ENCODE measurements at places on chromosomes 7 and 10.
A peak's percentile ranks its signal among the peaks of the same experiment; 100 is the strongest.

GRCh38 chr10:50431133-50431532, 179.8 kb upstream of the ASAH2 start:
- DNase-seq, result no peak

- DNase-seq, result no peak
These were observed 683 bp downstream of the CHAT start for GRCh38 chr10:49614242-49615198.

DNA sequence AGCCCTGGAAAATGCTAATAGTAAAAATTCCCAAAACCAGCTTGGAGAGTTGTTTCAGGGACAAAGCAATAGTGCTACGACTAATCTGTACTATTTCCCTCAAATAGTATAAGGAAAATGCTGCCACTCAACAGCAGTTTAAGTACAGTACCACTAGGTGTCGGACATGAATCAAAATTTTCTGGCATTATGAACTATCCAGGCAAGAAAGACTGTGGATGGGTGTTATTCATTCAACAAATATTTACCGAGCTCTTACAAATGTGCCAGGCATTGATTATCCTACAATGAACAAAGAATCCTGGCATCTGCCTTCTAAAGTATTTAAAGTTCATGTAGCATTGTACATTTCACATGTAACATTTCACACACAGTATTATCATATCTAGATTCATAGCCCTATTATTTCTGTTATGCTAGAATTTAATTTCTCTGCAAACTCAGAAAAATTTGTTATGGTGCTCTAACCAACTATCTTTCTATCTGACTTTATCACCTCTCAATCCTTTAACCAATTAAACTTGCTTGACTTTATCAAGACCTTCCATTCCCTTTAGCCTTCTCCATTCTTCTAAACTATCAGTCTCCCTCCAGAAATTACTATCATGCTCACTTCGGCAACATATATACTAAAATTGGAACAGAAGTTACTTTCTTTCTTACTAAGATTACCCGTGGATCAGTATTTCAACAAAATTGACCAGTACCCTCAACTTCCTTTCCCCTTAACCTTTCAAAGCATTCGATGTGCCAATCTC, 80.6 kb downstream of the ARHGAP21 start:
- peak; percentile 76 for DNase-seq

GRCh38 chr7:104973227-104973626, 40.8 kb upstream of the KMT2E start:
- DNase-seq, result no peak

GRCh38 chr10:103645141-103646054, 151.9 kb downstream of the NEURL1 start:
- peak; percentile 86 for DNase-seq

DNA sequence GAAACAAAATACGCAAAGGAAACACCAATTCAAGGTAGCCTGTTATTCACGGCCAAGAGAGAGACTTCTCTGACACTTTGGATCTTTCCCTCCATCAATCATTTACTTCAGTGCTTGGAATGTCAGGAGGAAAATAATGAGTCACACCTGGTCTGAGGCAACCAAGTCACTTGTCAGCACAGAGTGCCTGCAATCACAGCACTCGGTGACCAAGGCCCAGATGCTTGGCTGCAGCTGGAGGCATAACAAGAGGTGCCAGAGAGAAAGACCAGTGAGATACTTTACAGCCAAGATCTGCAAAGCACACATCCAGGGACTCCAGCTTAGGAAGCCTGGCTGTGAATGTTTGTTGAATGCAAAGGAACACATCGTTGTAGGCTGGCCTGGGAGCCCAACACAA, 33.9 kb downstream of the ASB13 start:
- no peak for DNase-seq

DNA sequence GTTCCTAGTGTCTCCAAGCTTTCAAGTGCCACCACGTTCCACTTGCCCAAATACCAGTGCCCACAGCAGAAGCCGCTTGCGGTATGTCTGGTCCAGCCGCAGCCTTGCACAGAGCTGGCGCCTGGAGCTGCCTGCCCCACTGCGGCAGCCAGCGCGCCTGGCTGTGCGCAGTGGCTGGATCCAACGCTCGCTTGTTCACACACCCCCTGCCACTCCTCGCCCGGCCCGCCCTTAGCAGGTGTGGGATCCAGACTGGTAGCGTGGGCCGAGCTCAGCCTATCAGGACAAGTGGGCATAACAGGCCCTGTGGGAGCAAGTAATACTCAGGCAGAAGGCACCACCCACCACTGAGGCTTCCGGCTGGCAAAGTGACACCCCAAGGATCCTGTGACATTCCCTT, 294.4 kb downstream of the GRM8 start:
- DNase-seq, result no peak

- DNase-seq, result no peak
These were observed 58.6 kb downstream of the RALA start for GRCh38 chr7:39681887-39682441.

DNA sequence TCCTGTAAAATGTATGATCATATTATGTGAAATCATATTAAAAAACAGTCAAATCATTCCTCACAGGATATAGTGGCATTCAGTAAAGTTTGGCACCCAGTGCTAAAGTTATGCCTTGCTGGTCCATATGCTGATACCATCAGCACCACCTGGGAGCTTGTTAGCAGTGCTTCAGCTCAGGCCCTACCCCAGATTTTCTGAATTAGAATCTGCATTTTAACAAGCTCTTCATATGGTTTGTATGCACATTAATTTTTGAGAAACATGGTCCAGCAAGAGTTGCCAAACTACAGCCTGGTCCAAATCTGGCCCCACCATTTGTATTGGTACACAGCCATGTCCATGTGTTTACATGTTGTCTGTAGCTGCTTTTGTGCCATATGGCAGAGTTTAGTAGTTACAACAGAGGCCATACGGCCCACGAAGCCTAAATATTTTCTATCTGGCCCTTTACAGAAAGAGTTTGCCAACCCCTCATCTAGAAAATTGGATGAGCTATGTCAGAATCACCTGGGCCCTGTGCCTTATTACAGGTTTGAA, 30.1 kb downstream of the RAB18 start:
- DNase-seq, result no peak

GRCh38 chr7:137591421-137591837, 247.9 kb upstream of the PTN start:
- DNase-seq, result peak; percentile 32

- DNase-seq, result no peak
These were observed 493.9 kb downstream of the PLXNA4 start for GRCh38 chr7:132082394-132082793.

DNA sequence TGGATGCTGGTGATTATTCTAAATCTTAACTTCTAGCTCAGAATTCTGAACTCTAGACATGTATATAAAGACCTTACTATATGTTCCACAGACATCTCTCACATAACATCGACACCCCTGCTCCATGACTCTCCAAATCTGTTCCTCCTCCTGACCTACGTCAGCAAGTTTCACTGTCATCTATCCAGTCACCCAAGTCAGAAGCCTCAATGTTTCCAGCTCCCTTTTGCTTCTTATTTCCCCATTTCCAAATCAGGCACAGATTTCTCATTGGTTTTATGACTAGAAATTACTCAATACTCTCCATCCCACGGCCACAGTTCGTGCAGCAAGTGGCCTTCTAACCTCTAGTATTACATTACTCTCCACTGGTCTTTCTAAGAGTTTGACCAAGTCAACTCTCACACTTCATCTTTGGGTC, 28.5 kb downstream of the EPC1 start:
- no peak for DNase-seq

- DNase-seq, result no peak
These were observed 25.9 kb upstream of the TTYH3 start for GRCh38 chr7:2605608-2606538.

- peak; percentile 55 for DNase-seq
These were observed 79.6 kb downstream of the ARL5B start for GRCh38 chr10:18738835-18739234.

DNA sequence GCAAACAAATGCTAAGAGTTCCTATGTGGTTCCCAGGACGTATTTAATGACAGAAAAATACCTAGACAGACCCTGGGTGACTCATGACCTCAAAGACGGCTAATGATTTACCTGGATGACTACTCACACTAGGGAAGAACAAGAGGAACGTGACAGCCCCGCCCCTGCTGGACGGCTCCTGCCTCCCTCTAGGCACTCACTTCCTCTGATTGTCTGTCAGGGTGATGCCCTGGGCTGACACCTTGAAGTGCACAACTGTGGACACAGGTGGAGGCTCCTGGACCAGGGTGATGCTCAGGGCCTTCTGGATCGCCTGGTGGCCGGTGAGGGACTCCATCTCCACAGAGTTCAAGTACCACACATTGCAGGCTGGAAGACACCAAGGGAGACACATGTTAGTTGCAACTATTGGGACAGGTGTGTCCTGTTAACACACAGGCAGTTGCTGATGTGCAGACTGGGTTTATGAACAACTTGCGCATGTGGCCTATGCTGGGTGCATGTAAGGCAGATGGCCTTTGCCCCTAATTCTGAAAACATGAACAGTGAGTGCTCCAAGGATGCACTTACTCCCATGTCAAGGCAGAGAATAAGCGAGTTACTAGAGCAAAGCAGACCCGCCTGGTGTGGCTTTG, 298.3 kb downstream of the TNS3 start:
- no peak for DNase-seq

- peak; percentile 88 for DNase-seq
These were observed 29.8 kb upstream of the GNA12 start for GRCh38 chr7:2873686-2874551.
